ENCODE measurements at places on chromosomes 5 and 9.
A peak's percentile ranks its signal among the peaks of the same experiment; 100 is the strongest.

- H3K4me3 ChIP-seq, result no peak overlapping the region
- no peak overlapping the region for H3K27ac ChIP-seq
- no peaks in the 10 kb centered on the region for H3K36me3 ChIP-seq
- H3K4me1 ChIP-seq, result no peaks in the 10 kb centered on the region
- H3K27me3 ChIP-seq, result no peaks in the 10 kb centered on the region
Observed at GRCh38 chr9:13351778-13352386, 72.4 kb upstream of the MPDZ start.

DNA sequence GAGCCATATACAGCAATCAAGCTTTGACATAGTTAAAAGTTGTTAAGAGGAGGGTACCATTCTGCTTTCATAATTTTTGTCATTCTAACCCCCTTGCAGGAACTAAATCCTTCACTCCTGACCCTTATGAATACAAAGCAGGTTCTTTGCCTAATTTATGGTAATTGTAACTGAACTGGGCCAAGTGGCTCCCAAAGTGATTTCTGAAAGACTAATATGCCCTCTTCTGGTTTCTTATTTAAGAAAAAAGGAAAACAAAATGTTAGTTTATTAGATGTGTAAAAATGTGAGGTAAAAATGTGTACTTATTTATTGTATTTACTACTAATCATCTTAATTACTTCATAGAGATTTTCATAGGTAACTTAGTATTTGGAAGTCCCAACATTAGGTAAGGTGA, 268.5 kb downstream of the BNC2 start:
- H3K27me3 ChIP-seq, result peaks cover 2% of the 10 kb centered on the region
- peaks cover 2% of the 10 kb centered on the region for H3K4me1 ChIP-seq
- no peak overlapping the region for H3K27ac ChIP-seq
- no peaks in the 10 kb centered on the region for H3K36me3 ChIP-seq
- no peak overlapping the region for H3K4me3 ChIP-seq

DNA sequence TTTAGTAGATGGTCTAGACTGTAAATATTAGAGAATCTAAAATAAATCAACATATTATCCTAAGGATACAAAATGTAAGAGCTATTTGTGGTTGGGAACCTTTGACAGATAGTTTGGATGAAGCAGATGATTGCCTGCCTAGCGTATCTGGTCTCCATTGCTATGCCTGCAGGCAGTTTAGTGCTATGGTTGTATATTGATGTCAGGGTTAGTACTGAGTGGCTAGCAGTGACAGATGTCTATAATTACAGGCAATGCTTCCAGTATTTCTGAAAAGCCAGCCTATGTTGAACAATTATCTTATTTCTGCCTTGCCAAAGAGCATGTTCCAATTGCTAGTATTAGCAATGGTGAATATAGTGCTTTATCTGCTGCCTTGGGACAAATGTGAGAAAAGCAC, 151.3 kb upstream of the TLX3 start:
- H3K36me3 ChIP-seq, result no peaks in the 10 kb centered on the region
- H3K27ac ChIP-seq, result no peak overlapping the region
- no peak for DNase-seq
- no peaks in the 10 kb centered on the region for H3K4me1 ChIP-seq
- H3K27me3 ChIP-seq, result peaks cover 5% of the 10 kb centered on the region
- H3K4me3 ChIP-seq, result no peak overlapping the region

DNA sequence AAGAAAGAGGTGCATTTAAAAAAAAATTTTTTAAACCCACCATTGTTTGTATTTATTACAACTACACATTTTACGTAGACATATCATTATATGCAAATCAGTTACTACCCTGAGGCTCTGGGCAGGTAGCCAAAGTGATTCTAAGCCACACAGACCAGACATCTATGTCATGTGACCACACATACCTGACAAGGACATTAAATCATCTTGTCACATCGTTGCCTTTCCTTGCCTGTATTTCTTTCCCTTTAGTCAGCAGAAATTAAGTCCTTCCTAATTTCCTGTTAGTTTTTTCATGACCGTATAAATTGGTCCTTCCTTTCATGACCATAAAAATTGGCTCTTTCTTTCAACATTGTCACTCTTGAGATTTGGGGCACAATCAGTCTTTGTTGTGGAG, 134.2 kb upstream of the MARCHF11 start:
- no peaks in the 10 kb centered on the region for H3K36me3 ChIP-seq
- no peak overlapping the region for H3K4me3 ChIP-seq
- H3K27me3 ChIP-seq, result peaks cover 2% of the 10 kb centered on the region
- no peaks in the 10 kb centered on the region for H3K4me1 ChIP-seq
- no peak overlapping the region for H3K27ac ChIP-seq

DNA sequence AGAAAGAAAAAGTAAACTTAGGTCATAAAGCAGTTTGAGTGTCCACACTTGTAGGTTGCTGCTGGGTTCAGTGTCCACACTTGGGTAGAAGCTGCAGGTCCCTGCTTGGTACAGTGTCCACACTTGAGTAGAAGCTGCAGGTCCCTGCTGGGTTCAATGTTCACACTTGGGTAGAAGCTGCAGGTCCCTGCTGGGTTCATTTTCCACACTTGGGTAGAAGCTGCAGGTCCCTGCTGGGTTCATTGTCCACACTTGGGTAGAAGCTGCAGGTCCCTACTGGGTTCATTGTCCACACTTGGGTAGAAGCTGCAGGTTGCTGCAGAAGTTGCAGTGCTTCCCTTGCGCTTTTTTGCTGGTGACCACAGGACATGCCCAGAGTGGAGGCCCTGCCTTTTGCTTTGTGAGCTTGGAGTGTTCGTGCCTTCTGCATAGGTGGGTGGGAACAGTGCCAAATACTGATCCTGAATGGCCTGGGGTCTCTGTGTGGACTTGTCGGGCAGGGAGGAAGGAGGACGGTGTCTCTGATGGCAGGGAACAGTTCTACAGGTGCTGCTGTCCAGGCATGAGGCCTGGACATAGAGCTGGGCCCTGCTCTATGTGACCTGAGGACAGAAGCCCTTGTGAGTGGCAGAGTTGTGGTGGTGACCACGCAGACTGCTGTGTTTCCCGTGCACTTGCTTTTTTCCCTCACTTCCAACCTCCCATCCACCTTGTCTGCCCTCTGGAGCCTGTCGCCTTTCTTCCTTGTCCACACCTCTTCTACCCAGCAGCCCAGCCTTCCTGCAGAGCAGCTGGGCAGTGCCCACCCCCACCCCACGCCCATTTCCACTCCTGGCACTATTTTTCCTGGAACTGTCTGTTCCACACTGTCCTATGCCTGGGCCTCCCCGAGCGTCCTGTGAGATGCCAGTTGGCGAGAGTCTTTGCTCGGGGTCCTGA, 120.8 kb downstream of the EHMT1 start:
- no peak overlapping the region for H3K27ac ChIP-seq
- no peak for DNase-seq
- H3K27me3 ChIP-seq, result no peaks in the 10 kb centered on the region
- H3K36me3 ChIP-seq, result peaks cover 30% of the 10 kb centered on the region
- H3K4me1 ChIP-seq, result peaks cover 6% of the 10 kb centered on the region

GRCh38 chr9:123787416-123787815, 142.5 kb downstream of the DENND1A start:
- H3K27me3 ChIP-seq, result no peaks in the 10 kb centered on the region
- DNase-seq, result no peak
- peaks cover 12% of the 10 kb centered on the region for H3K36me3 ChIP-seq
- no peak overlapping the region for H3K27ac ChIP-seq

DNA sequence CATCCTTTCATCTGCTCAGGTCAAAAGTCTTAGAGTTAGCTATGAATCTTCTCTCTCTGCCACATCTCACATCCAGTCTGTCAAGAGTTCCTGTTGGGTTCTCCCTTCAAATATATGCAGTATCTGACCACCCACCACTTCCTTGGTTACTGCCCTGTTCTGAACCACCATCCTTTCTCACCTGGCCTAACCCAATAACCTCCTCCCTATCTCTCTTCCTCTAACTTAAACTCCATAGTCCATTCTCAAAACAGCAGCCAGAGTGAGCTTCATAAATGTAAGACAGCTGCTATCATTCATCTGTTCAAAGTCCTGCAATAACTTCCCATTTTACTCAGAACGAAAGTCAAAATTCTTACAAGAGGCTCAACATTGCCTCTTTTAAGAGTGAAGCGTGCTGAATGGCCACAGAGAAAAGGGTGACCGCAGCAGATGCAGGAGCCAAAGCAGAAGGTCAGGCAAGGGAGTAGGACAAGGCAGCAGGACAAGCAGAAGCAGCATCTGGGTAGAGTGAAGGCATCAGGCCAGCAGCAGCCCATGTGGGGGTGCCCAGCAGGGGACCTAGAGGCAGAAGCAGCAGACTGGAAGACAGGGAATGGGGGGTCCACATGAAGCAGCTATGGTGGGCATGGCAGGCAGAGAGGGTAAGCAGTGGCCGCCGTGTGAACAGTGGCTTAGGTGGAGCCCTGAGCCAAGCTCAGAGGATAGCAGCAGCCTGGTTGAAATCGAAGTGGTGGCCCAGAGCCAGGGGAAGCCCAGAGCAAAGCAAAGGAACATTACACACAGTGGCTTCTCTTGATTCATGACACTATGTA, 39.3 kb upstream of the CDC42SE2 start:
- peaks cover 6% of the 10 kb centered on the region for H3K4me1 ChIP-seq
- peak; percentile 36 for DNase-seq
- no peak overlapping the region for H3K4me3 ChIP-seq
- peaks cover 2% of the 10 kb centered on the region for H3K36me3 ChIP-seq
- no peaks in the 10 kb centered on the region for H3K27me3 ChIP-seq

GRCh38 chr5:109907731-109908130, 218.0 kb downstream of the MAN2A1 start:
- H3K4me1 ChIP-seq, result no peaks in the 10 kb centered on the region
- no peaks in the 10 kb centered on the region for H3K27me3 ChIP-seq
- no peaks in the 10 kb centered on the region for H3K36me3 ChIP-seq

- H3K4me3 ChIP-seq, result no peak overlapping the region
- H3K27ac ChIP-seq, result no peak overlapping the region
- DNase-seq, result no peak
- peaks cover 18% of the 10 kb centered on the region for H3K27me3 ChIP-seq
Observed at GRCh38 chr5:14155075-14155474, 11.9 kb downstream of the TRIO start.

DNA sequence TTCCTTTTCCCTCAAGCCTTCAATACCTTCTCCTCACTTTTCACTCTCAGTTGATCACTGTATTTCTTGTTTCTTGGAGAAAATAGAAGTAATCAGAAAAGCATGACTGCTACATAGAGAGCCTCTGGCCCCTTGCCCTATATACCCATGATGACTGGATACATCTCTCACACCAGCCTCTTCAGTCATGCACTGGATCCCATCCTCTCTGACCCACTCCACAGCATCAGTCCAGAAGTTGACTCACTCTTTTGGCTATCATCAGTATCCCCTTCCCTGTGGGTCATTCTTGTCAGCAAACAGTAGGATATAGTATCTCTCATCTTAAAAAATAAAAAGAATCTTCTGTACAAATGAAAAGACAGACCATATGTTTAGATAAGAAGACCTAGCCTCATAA, 32.9 kb downstream of the PTCD2 start:
- H3K4me1 ChIP-seq, result peaks cover 5% of the 10 kb centered on the region
- H3K27ac ChIP-seq, result no peak overlapping the region
- no peak overlapping the region for H3K4me3 ChIP-seq
- H3K27me3 ChIP-seq, result no peaks in the 10 kb centered on the region

DNA sequence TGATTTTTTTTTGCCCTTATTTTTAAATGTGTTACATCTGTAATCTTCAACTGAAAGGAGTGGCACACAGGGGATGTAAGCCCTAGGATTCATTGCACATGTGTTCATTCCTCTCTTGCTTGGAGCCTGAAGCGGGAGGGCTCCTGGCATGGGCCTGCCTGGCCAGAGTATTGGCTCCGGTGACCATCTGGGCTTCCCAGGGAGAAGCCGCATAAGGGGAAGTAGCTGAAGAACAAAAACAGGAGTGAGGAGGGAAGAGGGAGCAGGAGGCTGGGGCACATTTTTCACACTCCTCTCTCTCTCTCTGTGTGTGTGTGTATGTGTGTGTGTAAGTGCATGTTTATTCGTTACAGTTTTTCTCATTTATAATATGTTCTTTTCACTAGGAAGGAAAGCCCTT, 269.9 kb downstream of the PRR16 start:
- no peak overlapping the region for H3K27ac ChIP-seq
- H3K36me3 ChIP-seq, result no peaks in the 10 kb centered on the region
- no peak overlapping the region for H3K4me3 ChIP-seq
- H3K4me1 ChIP-seq, result no peaks in the 10 kb centered on the region
- no peaks in the 10 kb centered on the region for H3K27me3 ChIP-seq

DNA sequence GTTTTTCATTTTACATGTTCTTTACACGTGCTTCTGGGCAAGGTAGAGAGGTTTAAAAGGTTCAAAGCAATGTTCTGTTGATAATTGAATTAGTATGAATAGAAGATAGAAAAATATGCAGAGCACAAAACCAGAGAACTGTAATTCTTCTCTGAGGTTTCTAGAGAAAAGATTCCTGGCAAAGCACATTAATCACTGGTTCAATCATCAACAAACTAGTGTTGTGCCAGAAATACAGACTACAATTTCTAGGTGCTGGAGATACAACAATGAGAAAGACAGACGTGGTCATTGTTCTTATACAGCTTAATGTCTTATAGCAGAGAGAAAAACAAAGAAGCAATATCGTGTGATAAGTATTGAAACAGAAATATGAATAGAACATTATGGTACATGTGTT, 25.5 kb downstream of the MEGF9 start:
- no peak for DNase-seq
- H3K4me1 ChIP-seq, result peaks cover 16% of the 10 kb centered on the region
- H3K27me3 ChIP-seq, result no peaks in the 10 kb centered on the region
- peaks cover 9% of the 10 kb centered on the region for H3K36me3 ChIP-seq

- H3K27me3 ChIP-seq, result no peaks in the 10 kb centered on the region
- peaks cover 20% of the 10 kb centered on the region for H3K4me1 ChIP-seq
- H3K27ac ChIP-seq, result no peak overlapping the region
- no peak for DNase-seq
Observed at GRCh38 chr9:6822696-6823095, 64.9 kb downstream of the KDM4C start.

DNA sequence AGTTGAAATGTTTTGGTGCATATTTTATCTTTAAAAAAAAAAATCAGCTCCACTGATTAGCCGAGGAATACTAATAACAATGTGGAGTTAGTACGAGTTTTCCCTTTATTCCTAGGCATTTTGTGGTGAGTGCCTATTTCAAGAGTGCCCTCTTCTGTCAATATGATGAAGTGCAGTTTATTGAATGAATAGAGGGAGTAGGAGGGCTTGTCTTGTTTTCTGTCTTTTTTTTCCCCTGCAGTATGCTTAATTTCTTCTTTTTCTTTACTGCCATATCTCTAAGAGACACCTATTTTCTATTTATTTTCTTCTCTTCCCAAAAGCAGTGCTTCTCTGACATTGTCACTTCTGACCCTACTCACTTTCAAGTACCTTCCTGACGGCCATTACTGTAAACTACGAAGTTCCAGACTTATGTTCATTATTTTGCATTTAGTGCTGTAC, 169.6 kb upstream of the PITX1 start:
- no peak overlapping the region for H3K27ac ChIP-seq
- H3K4me3 ChIP-seq, result no peak overlapping the region
- no peak for DNase-seq
- H3K27me3 ChIP-seq, result peaks cover 55% of the 10 kb centered on the region

GRCh38 chr9:37293664-37294524, 128.6 kb upstream of the GRHPR start:
- peaks cover 20% of the 10 kb centered on the region for H3K36me3 ChIP-seq
- no peak overlapping the region for H3K4me3 ChIP-seq
- no peak for DNase-seq
- H3K27ac ChIP-seq, result peak overlapping the region; percentile 63
